GM04504 (cell line): ENCODE measurements at places on chromosomes 5 and 9.

DNA sequence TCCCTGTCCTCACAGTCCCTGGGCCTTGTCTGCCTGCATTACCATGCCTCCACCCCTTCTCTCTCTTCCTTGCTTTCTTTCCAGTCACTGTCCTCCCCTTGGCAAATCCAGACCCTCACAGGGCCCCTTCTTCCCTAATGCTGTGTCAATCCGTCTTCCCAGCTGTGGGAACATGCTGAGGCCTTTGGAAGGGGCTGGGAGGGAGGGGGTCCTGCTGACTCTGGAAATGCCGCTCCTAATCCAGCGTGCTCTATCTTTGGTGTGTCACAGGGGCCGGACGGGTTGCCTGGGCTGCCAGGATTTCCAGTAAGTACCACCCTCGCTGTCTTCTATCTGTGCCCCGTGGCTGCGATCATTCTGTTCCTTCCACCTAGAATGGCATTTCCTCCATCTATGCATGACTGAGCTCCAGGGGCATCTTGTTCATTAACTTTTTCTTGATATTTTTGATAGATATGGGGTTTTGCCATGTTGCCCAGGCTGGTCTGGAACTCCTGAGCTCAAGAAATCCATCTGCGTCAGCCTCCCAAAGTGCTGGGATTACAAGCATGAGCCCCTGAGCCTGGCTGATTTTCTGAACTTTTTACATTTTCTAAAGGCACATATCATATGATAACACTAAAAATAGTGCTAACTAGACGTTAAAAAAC lies 64.5 kb upstream of the TGFBR1 start:
- no peak for DNase-seq

DNA sequence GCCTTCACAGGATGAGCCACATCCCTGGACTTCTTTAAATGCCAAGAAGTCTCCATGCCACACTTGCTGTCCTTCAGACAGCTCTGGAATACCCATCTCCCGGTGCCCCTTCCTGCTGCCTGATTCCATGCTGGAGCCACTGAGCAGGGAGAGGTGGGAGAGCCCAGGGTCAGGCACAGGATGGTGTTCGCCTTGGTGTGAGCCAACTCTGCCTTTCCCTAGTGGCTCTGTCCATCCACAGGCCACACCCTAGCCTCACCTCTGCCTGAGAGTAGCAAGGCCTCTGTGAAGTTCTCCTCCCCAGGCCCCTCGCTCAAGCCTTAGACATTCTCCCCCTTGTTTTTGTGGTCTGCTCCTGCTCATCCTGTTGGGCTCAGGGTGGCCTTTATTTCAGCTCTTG lies 54.2 kb upstream of the ANGPTL2 start:
- no peak for DNase-seq

- DNase-seq: no peak
Measured at GRCh38 chr9:92965061-92965758, 17.9 kb downstream of the FGD3 start.

GRCh38 chr9:88826181-88826580 lies 165.1 kb upstream of the S1PR3 start:
- no peak for DNase-seq

GRCh38 chr5:37734114-37734513 lies 105.7 kb downstream of the GDNF start:
- DNase-seq: no peak

- no peak for DNase-seq
Measured at GRCh38 chr5:168624850-168625364, 45.7 kb upstream of the PANK3 start.

DNA sequence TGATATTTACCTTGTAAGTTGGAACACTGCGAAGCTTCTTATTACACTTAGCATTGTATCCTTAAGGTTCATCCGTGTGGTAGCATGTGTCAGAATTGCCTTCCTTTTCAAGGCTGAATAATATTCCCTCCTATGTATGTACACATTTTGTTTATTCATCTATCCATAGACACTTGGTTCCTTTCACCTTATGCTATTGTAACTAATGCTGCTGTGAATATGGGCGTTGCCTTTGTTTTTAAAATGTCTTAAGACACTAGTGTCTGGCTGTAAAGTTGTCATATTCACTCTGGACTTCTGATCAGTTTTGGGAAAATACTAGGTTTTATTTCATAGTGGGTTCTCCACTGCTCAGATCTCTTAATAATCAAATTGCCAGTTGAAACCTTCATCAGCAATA lies 383.3 kb upstream of the PRR16 start:
- no peak for DNase-seq

- DNase-seq: peak; percentile 32
Measured at GRCh38 chr9:130936285-130937117, 2.5 kb downstream of the FIBCD1 start.

DNA sequence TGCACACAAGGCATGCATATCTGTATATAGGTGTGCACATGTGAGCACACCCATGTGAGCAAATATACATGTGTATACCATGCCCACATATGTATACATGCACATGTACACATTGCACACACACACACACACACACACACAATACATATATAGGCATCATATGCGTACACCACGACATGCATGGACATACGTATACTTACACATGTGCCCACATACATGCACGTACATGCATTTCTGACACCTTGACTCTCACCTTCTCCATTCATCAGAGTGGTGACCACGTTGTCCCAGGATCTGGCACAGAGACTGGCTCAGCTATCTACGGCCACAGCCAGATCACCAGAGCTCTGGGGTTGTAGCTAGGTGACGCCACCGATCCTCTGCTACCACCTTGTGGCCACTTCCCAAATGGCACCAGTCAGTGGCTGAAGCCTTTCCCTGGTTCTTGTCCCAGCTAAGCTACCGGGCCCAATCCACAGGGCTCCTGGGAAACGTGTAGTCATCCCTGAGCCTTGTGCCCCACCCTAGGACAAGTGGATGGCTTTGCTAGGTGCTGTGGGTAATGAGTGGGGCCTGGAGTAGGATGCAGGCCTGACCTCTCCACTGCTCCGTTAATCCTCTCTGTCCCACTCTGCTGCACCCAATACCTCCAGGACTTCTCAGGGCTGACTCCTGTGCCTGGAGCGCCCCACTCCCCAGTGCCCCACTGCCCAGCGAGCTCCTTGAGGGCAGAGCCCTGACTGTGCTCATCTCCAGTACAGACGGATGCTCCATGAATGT lies 194.4 kb downstream of the RGS3 start:
- peak; percentile 64 for DNase-seq
